ENCODE measurements at places on chromosomes 12 and 14.

- no peak for DNase-seq
Observed at GRCh38 chr14:61470261-61470960, 149.0 kb downstream of the PRKCH start.

GRCh38 chr14:94113073-94113472 is 2.5 kb downstream of the IFI27 start:
- DNase-seq = no peak

DNA sequence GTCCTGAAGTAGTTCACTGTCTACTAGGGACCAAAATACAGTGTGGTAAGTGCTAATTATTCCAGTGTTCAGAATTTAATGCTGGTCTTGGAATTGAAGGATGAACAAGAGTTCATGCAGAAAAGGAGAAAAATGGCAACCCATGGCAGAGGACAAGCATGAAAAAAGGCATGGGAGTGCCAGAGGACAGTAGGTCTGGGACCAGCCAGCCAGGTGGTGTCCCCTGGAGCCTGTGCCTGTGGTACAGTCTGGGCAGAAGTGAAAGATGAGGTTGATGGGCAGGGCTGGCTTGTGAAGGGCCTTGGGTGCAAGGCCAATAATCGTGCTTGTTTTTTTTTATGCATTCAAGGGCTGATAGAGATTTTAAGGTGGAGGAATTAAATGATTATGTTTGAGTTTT is 21.0 kb downstream of the C12orf75 start:
- no peak for DNase-seq

DNA sequence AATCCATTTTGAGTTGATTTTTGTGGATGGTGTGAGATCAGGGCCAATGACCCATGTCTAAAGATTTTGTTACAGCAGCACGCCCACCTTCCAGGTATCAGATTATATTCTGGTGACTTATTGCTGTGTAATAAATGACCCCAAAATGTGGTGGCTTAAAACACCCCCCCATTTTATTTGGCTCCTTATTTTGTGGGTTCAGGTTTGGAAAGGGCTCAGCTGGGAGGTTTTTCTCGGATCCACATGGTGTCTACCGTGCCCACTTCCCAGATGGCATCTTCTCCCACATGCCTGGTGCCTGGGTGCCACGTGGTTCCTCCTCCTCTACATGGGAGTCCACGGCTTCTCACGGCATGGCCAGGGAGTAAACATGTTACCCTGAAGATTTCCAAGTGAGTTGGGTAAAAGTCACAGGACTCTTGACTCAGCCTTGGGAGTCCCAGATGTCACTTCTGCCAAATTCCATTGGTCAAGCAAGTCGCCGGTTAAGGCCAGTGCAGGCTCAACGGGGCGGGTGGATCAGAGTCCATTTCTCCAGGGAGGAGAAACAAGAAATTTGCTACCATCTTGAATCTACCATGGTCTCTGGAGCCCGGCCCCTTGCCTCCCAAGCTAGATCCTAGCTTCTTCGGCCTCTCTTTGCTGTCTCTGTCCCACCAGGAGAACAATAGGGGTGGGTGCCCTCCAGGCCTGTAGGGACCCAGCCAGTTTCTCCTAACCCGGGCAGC is 214.3 kb downstream of the KIF26A start:
- no peak for DNase-seq

DNA sequence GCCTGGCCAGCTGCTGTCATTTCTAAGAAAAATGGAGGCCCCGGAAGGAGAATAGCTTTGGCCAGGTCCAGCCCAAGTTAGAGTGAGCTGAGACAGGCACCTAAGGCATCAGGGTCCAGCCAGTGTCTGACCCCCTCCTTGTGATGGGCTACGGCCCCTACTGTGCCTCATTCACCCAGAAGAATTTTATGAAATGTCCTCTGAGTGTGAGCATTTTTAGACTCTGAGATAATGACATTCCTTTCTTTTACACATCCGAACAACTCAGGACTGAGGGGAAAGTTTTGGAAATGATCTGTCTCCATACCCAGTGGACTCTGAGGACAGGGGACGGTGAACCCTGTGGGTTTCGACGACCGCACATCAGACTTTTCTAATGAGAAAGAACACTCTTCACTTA is 50.4 kb downstream of the SLC24A4 start:
- no peak for DNase-seq

DNA sequence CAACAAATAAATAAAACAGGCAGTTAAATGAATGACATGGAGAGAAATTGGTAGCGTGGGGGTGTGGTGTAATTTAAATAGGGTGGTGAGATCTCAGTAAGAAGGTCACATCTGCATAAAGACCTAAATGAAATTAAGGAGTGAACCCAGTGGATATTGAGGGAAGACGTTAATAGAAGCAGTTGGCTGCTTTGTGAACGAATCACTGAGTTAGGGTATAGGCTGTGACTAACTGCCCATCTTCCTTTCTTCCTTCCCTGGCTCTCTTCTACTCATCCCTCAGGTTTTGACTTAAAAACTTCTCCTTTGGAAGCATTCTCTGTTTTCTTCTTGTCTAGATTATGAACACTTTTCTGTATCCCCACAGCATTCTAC is 64.7 kb downstream of the BTG1 start:
- no peak for DNase-seq

DNA sequence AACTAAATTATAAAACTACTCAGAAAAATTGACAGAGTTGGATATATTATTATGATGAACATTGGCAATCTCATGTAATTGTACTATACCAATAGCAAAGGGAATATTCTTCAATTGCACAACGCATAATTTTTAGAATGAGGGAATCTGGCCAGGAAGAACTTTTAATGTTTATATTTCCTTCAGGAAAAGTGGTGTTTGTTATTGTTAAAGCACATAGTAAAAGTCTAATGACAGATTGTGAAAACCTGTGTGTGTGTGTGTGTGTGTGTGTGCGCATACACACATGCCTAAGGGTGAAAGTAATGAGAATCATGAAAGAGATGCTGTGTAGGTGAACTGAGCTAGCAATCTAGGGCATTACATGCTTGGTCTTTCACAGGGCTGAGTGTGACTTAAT is 877.7 kb downstream of the SLC6A15 start:
- DNase-seq = no peak

DNA sequence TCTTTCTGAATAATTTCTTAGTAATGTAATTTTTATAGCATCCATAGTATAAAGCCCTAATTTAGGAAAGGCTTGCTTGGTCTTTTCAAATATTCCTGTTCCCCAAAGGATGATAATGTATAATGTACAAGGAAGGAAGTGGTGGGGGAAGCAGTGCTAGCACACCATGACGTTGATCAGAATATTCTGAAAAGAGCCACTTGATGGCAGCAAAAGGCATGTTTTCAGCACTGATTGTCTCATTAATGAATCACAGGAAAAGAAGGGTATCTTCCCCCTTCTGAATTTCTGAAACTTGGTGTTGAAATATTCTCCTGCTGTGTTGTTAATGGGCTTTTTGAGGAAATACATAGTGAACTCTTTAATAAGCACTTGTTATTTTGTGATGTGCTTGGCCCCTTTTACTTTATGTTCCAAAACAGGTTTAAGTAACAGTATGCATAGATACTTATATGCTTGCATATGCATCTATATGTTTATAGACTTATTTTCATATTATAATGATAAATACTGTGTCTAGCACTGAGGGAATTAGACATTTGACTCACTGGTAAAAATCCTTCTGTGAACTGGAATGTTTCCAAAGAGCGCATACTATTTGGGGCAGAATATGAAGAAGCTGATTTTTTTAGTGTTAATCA is 122.0 kb downstream of the TMEM117 start:
- no peak for DNase-seq

GRCh38 chr14:71358209-71358931 is 451.1 kb downstream of the PCNX1 start:
- DNase-seq = no peak

DNA sequence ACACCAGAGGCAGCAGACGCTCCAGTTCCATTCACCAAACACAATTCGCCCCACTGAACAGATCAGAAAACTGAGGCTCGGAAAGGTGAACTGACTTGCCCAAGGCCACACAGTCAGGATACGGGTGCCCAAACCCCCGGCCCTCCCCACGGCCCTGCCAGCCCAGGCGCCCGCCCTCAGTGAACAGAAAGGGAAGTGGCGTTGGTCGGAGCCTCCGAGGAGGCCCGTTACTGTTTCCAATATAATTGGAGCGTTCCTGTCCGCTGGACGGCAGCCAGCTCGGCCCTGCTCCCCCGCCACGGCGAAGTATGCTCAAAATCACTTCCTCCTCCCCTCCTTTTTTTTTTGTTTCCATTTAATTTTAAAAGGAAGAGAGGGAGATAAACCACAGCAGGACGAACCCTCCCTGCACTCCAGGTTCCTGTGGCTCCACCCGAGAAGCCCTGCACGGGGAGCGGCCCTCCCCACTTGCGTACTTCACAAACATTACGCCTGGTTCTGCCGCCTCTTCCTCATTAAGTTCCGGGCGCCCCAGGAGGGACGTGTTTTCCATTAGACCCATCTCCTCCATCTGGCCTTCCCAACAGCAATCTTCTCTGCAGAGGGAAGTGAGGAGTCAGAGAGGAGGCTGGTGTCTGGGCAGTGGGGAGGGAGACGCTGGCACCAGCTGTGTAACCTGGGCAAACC is 61.1 kb downstream of the NCOR2 start:
- DNase-seq = no peak

GRCh38 chr12:131864469-131864868 is 30.0 kb upstream of the ULK1 start:
- DNase-seq = no peak

- DNase-seq = no peak
Observed at GRCh38 chr12:3247629-3248161, 170.5 kb downstream of the TSPAN9 start.

- DNase-seq = no peak
Observed at GRCh38 chr14:90830931-90831701, 14.9 kb upstream of the TTC7B start.

DNA sequence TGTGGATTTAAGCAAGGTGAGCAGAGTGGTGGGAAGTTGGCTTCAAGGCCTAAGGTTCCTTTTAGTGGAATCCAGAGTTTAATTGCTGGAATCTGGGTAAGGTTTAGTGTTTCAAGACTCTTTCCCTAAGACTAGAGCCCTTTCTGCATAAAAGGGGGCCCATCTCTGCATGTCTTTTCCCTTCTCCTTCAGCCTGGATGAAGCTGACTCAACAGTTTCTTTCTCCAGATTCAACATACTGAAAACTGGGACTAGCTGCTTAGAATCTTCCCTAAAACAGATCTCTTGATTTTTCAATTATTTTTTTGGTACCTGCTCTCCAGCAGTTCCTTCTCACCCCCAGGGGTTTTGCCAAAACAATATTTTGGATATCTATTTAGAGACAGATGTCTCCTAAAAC is 34.0 kb downstream of the SLC4A8 start:
- no peak for DNase-seq

DNA sequence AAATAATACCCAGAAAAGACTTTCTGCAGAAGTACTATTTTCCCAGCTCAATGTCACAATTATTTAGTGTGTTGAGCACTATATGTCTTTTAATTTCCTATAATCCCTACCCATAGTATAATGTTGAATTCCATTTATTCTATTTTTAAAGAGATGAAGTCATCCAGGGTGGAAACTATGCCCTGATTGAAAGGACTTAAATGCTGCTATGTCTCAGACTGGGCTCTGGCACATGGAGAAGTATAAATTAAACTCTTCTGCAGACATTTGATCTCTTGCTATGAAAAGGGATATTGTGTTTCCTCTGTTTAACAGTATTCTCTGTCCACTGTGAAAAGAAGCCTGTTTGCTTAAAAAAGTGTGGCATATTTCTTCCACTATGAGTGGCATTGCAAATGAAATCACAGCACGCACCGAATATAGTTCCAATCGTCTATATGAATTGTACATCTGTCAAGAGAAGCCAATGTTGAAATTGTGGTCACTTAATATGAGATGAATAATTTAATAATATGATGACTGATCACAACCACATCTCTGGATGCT is 192.3 kb downstream of the BCAT1 start:
- no peak for DNase-seq

GRCh38 chr14:70188659-70189455 is at the start of gene SLC8A3:
TSS of gene SLC8A3 (minus strand) at chr14:70188951. CDS start at chr14:70168422, 20,529 bp downstream.
- DNase-seq = no peak

DNA sequence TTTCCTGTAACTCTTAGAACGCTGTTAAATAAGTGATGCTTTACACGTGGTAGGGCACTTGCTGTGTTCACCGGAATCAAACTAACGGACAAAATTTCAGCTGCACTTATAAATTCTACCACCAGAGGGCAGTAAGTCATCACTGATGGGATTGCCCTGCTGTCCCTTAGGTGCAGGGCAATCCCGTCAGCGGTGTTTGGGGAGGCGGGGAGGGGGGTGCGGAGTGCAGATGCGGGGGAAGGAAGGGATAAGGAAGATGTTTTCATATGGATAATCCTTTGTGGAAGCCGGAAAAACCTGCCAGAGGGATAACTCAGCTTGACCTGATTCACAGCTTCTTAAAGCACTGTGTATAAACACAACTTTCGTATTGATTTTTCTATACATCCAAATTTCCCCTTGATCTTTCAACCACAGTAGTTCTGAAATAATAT is 21.7 kb upstream of the SLC10A1 start:
- no peak for DNase-seq

GRCh38 chr12:9604287-9604686 is 3.4 kb downstream of the KLRB1 start:
- DNase-seq = no peak

DNA sequence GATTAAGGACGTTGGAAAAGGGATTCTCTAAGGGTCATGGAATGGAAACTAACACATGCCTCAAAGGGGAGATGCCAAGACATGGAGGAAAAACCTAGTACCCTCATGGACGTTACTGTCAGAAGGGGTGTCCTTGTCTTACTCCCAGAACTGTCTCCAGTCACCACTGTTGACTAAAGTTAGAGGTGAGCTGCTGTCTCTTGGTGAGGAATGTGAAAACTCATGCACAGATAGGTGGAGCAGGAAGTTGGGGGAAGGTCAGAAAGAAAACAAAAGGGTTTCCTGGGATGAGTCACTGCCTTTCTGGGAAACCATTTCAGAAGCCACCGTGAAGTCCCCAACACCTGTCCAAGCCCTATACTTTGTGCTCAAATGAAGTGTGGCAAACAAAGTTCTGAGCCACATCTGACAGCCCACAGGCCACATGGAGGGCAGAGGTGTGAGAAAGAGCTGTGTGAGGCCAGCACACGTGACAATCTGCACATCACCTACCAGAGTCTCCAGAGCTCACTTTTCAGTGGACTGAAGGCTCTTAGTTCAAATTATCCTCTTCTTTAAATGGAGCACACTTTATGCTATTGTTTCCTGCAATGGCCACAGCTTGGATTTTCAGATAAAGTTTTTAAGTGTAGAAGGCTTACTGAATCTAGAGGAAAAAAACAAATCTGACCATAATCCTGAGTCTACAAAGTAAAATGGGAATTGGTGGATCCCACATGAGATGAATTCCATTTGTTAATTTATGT is 92.9 kb upstream of the EGLN3 start:
- no peak for DNase-seq

Data from NCI-H1436 treated with DMSO at 0.1 percent for 48 hours (cell line).